ENCODE measurements at places on chromosomes 2 and 18.

DNA sequence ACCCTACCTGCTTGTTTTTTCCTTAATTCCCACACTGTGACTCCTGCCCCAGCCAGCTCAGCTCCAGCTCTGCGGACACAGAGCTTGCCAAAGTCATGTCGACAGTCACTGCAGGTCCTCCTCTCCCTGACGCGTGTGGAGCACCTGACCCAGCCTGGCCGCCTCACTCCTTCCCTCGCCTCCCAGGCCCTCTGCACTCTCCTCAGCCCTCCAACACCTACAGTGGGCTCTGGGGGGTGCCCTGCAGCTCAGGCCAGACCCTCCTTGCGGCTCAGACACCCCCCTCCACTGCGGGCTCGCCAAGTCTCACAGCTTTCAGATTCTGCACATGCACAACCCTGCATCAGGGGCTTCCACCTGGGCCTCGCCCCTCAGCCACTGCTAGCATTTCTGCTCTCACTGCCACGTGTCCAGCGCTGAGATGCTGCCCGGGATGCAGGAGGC lies 68.3 kb downstream of the NDUFA10 start:
- no peak for DNase-seq

DNA sequence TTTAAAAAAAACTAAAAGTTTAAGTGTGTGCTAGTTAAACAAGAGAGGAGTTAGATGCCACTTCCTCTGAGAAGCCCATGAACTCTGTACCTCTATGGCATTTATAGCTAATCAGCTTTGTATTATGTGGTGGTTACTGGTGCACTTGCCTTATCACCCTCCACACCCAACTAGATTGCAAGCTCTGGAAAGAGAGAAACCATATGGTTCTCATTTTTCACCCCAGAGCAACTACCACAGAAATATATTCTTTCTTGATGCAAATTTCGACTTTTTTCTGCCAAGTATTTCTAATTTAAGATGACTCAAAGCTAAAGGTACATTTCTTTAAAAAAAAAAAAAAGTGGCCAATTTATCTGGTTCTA lies 24.2 kb downstream of the RAPH1 start:
- DNase-seq = no peak

DNA sequence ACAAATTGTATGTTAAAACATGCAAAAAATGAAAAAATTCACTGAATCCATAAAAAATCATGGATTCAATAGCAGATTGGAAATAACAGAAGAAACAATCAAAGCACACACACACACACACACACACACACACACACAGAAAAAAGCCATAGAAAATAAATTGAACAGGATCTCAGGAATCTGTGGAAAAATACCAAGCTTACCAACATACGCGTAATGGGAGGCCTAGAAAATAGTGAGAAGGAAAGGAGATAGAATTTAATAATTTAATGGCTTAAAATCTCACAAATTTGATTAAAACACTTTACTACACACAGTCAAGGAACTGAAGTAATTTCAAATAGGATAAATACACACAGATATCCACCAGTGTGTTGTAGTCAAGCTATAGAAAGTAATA lies 1671.5 kb upstream of the PIK3C3 start:
- no peak for DNase-seq

GRCh38 chr2:208147759-208148158 lies 1.8 kb upstream of the CRYGB start:
- DNase-seq = no peak

- no peak for DNase-seq
Measured at GRCh38 chr2:14188446-14188845, 444.1 kb upstream of the LRATD1 start.

GRCh38 chr2:190912726-190913125 lies 32.1 kb downstream of the GLS start:
- DNase-seq = no peak

GRCh38 chr2:233164128-233164635 lies 87.3 kb upstream of the ATG16L1 start:
- DNase-seq = no peak

DNA sequence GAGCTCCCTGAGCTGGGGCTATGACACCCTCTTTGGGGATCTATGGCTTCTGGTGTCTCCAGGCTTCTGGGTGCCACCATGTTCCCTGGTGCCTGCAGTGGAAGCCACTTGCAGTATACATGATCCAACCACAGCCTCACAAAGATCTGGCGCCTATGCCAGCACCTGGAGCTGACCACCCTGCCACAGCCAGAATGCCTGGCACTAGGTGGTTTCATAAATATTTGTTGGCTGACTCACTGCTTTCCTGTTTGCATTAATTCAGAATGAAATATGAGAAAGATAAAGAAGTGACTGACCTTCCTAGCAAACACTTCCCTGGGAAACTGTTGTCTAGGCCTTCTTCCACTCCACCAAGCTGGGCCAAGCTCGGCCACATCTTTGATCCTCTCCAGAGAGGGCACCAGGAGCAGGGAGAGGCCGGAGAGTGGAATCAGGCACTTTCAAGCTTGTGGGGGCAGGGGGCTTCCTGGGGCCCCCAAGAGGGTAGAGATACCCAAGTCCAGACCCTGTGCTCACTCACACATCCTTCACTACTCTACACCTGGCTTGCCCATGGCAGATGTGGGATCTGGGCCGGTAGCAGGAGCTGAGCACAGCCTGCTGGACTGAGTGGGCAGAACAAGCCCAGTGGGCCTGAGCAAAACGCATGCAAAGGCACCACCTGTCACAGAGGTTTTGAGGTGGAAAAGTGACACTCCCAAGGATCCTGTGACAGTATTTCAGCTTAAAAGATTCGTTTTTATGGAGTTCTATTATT lies 565.7 kb downstream of the SLC4A3 start:
- no peak for DNase-seq

Measured in T-helper 9 cell (primary cell).